ENCODE measurements at places on chromosomes 7 and 10.

DNA sequence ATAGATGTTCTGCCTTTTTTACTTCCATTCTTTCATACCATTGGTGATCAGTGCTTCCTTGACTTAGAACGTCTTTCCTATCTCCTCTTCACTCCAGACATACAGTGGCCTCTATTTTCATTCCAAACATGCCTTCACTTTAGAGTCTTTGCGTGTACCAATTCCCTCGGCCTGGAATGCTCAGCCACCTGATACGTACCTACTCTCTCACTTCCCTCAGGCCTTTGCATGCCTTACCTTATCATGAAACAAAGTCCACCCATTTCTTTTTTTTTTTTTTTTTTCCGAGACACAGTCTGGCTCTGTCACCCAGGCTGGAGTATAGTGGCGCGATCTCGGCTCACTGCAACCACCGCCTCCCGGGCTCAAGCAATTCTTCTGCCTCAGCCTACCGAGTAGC, 2.2 kb upstream of the CCNJ start:
- no peak for DNase-seq

DNA sequence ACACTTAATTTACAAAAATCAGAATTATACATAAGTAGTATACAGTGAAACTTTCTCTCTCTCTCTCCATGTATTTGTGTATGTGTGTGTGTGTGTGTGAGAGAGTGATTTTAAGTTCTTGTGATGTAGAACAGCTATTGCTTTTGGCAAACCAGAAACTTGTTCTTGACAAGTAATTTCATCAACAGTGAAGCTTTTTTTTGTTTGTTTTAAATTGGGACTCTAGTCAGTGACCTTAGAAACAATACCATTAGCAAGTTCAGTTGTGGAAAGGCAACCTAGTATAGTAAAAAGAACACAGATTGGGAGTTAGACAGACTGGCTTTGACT, 319.1 kb downstream of the PTEN start:
- DNase-seq = no peak

GRCh38 chr10:15052121-15052520, 8.4 kb downstream of the OLAH start:
- no peak for DNase-seq

DNA sequence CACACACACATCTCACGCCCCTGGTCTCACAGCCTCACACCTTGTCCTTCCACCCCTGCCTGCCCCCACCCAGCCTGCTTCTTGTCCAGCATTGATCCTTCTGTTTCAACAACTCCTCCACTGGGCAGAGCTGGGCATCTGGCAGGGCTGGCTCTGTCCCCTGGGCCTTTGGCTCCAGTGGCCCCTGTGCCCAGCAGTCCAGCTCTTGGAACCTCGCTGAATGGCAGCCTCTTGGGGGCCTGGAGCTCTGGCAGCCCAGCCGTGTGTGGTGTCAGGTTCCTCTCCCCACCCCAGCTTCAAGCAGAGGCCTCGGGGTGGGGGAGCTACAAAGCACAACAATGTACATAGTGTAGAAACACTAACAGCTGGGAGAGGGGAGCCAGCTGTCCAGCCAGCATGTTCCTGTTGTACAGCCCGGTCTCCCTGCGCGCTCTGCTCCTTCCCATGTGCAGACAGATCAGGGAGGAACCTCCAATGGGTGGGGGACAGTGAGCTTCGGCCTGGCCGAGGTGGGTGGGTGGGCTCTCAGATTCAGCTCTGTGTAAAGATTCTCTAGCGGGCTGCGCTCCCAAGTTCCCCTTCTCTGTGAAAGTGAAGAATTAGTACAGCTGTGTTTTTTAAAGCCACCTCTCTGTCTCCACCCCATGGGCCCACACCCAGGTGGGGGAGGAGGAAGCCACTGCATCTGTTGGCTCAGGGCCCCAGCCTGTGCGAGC, 19.4 kb downstream of the ZMIZ2 start:
- no peak for DNase-seq

DNA sequence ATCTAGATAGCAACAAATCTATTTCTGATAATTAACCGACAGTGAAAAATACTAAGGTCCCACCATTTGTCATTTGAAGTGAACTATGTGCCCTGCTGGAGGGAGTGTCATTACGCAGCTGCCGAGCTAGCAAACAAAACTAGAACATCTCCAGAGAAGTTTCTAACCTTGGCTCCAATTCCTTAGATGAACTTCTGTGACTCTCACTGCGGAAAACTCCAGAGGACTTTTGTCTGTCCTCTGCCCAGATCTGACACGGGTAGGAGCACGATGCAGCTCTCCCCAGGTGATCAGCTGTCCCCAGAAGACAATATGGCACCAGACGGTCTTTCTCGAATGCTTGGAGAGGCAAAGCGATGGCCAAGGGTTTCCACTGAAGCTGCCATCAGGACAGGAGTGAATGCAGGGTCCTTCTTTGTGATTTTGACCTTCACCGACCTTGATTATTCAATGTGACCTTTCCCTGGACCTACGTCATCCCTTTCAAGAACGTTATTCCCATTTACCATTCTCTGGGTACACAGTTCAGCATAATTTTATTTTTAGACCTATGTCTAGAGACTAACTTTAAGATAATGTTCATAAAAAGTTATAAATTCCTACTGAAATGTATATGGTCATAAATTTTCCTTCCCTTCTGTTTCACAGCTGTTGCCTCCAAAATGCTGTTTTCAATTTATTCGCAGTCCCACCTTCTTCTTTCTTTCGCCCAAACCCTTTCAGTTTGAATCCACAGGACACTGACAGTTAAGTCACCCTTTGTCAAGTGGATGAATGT, 116.7 kb upstream of the C7orf33 start:
- no peak for DNase-seq

DNA sequence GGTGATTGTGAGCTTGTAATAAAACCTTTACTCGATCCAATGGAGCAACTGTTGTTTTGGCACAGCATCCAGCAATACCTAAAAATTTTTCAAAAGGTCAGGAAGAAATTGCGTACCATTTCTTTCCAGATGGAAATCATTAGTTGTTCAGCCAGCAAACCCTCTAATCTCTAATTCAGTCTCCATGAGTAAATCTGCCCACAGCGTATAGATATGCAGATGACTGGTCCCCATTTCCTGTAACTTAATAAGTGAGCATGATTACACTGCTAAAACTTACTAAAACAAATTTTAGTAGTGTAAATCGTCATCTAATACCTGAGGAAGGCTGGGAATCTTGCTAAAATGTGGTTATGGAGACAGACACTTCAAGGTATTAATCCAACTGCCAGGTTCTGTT, 10.6 kb downstream of the SLC25A16 start:
- no peak for DNase-seq

GRCh38 chr10:21724687-21725367, 190.8 kb downstream of the MLLT10 start:
- peak; percentile 95 for DNase-seq

- DNase-seq = no peak
Measured at GRCh38 chr10:87974769-87975168, 111.3 kb downstream of the PTEN start.

GRCh38 chr7:151312831-151313809, 28.5 kb upstream of the NUB1 start:
- no peak for DNase-seq

- DNase-seq = no peak
Measured at GRCh38 chr7:105621617-105622016, 40.3 kb upstream of the EFCAB10 start.

GRCh38 chr10:30383356-30383755, 34.3 kb upstream of the MTPAP start:
- no peak for DNase-seq

DNA sequence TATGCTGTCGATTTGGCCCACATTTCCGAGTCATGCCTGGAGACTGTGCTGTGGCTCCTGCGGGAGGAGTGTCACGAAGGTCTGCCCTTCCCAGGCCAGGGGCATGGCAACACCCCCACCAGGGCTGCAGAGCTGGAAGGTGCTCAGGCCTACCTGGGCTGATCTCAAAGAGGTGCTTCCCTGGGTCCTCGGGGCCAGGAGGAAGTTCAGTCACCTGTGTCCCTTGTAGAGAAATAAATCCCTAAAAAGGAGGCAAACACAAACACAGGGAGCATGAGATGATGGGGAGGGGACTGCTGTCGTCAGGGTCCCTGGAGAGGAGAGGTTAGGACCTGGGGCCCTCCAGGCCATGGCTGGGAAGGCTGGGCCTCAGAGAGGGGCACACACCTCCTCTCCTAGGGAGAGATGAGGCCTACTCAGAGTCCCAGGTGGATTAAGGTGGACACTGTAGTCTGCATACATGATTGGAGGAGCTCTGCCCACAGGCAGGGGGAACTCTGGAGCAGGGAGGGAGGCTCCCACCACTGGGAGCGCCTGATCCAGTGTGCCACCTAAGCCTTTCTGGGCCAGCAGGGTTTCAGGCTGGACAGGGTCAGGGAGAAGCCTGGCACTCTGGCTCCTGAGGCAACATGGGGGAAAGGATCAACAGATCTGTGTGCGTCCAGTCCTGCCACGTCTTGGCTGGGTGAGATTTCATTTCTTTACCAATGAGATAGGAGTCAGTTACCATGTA, 49.4 kb downstream of the ARHGAP22 start:
- no peak for DNase-seq

DNA sequence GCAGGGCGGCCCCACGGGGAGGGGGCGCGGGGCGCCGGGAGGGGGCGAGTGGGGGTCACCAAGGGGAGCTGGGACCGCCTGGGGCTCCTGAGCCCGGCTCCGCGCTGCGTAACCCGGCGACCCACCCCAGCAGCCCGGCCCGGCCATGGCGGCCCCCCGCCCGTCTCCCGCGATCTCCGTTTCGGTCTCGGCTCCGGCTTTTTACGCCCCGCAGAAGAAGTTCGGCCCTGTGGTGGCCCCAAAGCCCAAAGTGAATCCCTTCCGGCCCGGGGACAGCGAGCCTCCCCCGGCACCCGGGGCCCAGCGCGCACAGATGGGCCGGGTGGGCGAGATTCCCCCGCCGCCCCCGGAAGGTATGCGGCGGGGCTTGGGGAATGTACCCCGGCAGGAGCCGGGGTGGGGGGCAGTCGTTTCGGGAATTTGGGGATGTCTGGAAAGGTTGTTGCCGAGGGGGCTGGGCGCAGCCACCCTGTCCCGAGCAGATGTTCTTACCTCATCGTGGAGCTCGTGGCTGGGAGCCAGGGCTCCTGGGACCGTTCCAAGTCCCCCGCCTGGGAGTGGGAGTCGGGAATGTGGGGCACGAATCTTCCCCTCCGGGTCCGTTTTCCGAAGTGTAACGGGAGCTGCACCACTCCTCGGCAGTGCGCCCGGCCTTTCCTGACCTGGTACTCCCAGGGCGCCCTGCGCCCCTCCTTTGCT, 431 bp downstream of the ZYX start:
- peak; percentile 63 for DNase-seq

GRCh38 chr10:81026591-81026990, 488.9 kb downstream of the SH2D4B start:
- no peak for DNase-seq

GRCh38 chr7:146575903-146576302, 459.3 kb downstream of the CNTNAP2 start:
- no peak for DNase-seq

- DNase-seq = no peak
Measured at GRCh38 chr10:72513910-72514309, 112.0 kb downstream of the MICU1 start.

GRCh38 chr7:8985255-8985654, 551.8 kb downstream of the NXPH1 start:
- no peak for DNase-seq

DNA sequence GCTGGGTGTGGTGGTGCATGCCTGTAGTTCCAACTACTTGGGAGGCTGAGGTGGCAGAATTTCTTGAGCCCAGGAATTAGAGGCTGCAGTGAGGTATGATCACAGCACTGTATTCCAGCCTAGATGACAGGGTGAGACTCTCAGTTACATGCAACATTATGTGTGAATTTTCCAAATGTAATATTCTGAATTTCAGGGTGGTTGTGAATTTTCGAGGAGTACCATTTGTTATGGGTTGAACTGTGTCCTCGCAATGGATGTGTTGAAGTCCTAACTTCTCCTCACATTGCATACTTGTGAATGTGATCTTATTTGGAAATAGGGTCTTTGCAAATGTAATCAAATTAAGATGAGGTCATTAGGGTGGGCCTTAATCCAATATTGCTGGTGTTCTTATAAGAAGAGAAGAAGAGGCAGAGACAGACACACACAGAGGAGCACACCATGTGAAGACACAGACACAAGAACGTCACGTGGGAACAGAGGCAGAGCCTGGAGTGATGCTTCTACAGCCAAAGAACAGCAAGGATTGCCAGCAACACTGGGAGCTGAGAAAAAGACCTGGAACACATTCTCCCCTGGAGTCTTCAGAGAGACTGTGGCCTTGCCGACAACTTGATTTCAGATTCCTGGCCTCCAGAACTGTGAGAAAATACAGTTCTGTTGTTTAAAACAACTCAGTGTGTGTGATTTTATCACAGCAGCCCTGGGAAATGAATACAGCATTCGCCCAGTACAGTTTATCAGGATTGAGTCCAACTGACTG, 91.9 kb downstream of the ZNF783 start:
- no peak for DNase-seq

DNA sequence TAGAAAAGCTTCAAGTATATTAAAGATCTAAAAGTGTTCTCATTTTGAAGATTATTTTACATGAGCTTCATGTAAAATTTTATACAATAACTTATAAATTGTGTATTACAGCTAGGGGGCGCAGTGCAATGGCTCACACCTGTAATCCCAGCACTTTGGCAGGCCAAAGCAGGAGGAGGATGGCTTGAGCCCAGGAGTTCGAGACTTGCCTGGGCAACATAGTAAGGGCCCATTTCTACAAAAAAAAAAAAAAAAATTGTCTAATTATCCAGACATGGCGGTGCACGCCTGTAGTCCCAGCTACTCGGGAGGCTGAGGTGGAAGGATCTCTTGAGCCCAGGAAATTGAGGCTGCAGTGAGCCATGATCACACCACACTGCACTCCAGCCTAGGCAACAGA, 16.6 kb downstream of the ACBD5 start:
- DNase-seq = peak; percentile 15

GRCh38 chr10:93516006-93516380, 19.6 kb downstream of the CEP55 start:
- DNase-seq = no peak

DNA sequence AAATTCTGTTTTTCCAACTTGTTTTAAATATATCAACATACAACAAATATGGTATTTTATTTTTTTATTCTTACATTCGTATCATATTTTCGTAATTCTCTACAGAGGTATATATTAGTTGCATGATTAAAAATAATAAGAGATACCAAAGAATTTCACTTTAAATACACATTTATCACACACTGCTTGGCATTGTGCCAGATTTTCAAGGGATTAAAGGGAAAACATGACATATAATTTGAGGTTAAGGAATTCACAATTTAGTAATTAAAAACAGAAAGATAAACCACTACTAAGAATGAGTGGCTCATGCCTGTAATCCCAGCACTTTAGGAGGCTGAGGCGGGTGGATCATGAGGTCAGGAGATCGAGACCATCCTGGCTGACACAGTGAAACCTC, 484.7 kb upstream of the SORCS1 start:
- no peak for DNase-seq
